ENCODE measurements at places on chromosomes 2 and 18. TPM values are rescaled to one million over a fixed set of nuclear protein-coding genes. Genes with fewer than 3 reads are reported as not detected.

Gene NYAP2
- total RNA-seq: not detected

Gene MDH1B
- total RNA-seq: not detected

Gene ASXL3
- total RNA-seq: not detected

Gene PRKD3
- total RNA-seq: 41.4 TPM

Gene ZC3H15
- 83.0 TPM for total RNA-seq

Gene CCBE1
- not detected for total RNA-seq

Gene FNDC4
- total RNA-seq: not detected

Gene CFAP210
- 0.12 TPM for total RNA-seq

Gene IL1R2
- not detected for total RNA-seq

Gene DUSP28
- total RNA-seq: 6.1 TPM

Gene CCL20
- total RNA-seq: not detected

Gene GPD2
- total RNA-seq: 25.7 TPM

Gene FAM124B
- 0.45 TPM for total RNA-seq

Gene TNFRSF11A
- 5.9 TPM for total RNA-seq

Gene C2orf74
- 8.3 TPM for total RNA-seq

Gene PRSS56
- total RNA-seq: not detected

All from natural killer cell treated with Interleukin-12 subunit alpha and Interleukin-12 subunit beta and Interleukin-15 and Interleukin-18, amount 100 ng/mL, for 72 hours (primary cell).